ENCODE measurements at places on chromosomes 2 and 18.

DNA sequence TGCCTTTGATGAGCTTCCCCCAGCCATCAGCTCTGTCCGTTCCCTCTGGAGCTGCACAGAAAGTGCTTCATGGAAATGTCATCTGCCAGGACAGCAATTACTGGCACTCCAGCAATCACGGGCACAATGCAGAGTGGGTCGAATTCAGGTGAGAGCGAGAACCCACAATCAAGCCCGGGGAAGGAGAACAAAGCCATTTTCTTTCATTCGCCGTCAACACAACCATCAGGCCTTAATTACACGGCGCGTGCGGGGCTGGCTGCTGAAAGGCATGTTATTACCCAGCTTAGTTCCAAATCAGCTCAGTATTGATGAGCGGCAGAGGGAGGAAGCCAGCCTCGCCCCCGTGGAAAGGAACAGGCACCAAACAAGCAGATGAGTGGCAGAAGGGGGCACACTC, 143.9 kb downstream of the MYT1L start:
- DNase-seq, result peak; percentile 66

GRCh38 chr2:223232896-223233295, 180.9 kb downstream of the KCNE4 start:
- no peak for DNase-seq

DNA sequence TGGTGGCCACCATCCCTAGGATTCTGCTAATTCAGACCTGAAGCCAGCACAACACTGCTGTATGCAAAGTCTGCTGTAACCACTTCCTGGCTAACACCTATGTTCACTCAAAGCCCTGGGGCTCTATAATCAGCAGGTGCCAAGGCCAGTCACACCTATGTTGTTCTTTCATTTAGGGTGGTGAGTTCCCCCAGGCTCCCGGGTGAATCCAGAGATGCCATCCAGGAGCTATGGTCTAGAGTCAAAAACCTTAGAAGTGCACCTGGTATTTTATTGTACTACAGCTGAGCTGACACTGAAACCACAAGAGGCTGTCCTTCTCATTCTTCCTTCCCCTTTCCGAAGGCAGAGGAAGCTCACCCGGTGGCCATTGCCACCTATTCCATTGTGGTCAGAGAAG, 46.2 kb upstream of the CCDC141 start:
- no peak for DNase-seq

DNA sequence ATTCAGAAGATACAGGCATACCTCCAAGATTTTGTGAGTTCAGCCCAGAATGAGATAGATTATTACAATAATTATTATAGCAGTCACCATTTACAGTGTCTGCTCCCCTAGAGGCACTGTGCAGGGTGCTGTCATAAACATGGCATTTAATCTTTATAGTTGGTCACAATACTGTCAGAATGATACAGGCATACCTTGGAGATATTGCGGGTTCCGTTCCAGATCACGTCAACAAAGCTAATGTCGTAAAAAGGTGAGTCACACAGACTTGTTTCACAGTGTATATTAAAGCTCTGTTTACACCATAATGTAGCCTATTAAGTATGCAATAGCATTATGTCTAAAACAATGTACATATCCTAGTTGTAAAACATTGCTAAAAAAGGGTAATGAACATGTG, 45.6 kb downstream of the ZRANB3 start:
- DNase-seq, result no peak

- no peak for DNase-seq
Observed at GRCh38 chr2:224630659-224631550, 45.7 kb upstream of the CUL3 start.

DNA sequence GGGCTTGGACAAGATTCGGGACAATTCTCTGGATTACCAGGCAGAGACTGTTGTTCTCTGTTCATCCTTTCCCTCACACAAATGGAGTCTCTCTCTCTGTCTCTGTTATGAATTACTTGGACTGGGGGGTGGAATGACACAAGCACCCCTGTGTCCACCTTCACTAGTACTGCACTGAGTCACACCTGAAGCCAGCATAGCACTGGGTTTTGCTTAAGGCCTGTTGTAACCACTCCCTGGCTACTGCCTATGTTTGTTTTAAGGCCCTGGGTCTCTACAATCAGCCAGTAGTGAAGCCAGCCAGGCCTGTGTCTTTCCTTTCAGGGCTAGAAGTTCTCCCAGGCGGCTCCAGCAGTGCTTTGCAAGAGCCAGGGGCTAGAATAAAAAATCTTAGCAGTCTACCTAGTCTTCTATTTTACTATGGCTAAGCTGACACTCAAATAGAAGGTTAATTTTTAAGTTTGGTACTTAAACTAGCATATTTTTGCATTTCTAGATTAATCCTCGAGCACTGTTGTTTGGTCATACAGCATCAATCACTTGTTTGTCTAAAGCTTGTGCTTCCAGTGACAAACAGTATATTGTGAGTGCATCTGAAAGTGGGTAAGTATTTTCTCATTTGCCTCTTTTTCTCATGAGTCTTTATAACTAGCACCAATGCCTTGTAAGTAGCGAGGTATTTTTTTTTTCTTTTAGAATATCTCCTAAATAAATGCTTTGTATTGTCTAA, 27.8 kb downstream of the WDR7 start:
- DNase-seq, result no peak

- no peak for DNase-seq
Observed at GRCh38 chr18:79258447-79258846, 137.3 kb upstream of the NFATC1 start.

DNA sequence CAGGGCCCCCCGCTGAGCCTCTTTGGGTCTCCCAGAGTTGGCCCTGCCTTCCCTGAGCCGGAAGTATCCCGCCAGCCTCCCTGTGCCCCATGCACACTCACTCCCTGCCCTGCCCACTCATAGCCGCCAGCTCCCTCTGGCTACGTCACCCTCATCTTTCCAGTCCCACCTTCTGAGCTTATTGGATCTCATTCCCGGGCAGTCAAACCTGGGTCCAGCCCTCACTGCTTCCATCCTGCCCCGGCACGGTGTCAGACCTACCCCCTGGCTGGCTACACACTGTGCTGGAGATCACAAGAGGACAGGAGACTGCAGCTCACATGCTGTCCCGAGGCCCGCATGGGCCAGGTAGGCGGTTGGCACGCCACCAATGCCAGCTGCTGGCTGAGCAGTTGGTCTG, 147.2 kb downstream of the ASB1 start:
- no peak for DNase-seq

DNA sequence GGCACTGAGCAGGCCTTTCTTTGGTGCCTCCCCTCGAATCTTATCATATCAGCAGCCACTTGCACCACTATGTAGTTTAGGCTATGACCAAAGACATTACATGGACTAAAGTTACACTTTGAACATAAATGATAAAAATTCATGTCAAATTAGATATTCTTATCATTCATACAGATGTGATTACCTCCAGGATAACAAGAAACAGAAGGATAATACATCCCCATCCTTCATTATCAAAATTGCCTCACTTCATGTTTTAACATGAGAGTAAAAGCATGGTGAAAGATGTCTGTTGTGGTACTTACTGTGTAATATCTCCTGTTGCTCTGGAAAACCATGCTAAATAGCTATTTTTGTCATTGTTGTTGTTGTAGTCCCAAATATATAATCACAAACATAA, 230.8 kb upstream of the RND3 start:
- no peak for DNase-seq

GRCh38 chr18:60266558-60266957, 106.0 kb downstream of the MC4R start:
- DNase-seq, result no peak

GRCh38 chr2:162747021-162747420, 91.5 kb downstream of the KCNH7 start:
- no peak for DNase-seq

- DNase-seq, result no peak
Observed at GRCh38 chr2:230602562-230603230, 109.9 kb upstream of the CAB39 start.

GRCh38 chr2:186129767-186130581, 356.1 kb upstream of the ZC3H15 start:
- DNase-seq, result no peak

DNA sequence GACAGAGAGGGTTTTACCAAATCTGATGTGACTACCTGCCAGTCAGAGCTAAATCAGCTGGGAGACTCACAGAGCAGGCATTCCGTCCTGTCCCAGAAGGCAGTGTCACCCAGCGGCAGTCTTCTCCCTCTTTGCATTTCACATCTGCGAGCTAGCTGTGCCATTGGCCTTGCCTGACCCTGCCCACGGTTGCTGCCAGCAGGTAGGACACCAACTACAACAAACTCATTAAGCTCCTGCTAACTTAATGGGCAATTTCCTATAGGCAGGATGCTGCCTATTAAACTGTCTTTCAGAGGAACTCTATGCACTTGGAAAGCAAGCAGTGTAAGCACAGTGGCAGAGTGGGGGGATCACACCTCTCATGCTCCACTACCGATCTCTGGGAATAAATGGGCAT, 116.4 kb upstream of the CAPN13 start:
- no peak for DNase-seq

GRCh38 chr2:10918661-10919409, 7.1 kb downstream of the KCNF1 start:
- DNase-seq, result no peak

DNA sequence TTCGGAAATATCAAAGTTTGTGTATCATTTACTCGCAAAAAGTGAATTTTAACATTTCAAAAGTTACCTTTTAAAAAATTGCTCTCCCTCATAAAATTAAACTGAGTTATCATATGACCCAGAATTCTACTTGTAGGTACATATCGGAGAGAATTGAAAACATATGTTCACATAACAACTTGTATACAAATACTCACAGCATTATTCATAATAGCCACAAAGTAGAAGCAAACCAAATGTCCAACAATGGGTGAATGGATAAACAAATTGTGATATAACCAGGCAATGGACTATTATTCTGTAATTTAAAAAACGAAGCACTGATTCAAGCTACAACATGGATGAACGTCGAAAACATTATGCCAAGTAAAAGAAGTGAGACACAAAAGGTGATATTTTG, 412.0 kb upstream of the TCF4 start:
- no peak for DNase-seq

DNA sequence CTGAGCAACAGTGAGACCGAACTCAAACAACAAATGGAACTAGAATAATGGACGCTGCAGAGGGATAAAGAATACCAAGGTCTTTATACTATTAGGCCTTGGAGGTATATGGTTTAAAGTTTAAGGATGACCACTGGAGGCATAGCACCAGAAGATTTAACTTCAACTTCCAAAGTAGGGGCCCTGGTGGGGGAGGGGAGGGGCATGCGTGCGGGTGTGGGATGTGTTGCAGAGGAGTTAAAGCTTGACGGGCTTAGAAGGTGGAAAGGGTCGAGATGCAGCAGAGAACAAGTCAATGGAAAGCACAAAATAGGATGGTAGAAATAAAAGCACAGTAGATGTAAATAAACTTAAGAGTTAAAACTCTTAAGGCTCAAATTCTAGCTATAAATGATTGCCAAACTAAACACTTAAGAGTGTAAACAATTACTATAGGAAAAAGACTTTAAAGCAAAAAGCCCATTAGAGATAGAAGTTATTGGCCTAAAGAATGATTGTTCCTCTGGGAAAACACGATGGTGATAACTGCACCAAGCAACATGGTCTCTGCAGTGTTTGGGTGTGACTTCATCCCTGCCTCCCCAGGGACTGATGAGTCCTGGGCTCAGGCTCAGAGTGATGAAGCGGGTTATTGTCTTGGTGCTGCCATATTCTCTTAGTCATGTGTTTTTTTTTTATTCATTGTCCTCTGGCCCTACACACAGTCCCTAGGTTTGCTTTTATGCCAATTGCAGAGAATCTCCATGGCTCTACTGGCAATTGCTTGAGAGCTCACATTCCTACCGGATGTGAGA, 13.0 kb downstream of the RRM2 start:
- DNase-seq, result no peak

DNA sequence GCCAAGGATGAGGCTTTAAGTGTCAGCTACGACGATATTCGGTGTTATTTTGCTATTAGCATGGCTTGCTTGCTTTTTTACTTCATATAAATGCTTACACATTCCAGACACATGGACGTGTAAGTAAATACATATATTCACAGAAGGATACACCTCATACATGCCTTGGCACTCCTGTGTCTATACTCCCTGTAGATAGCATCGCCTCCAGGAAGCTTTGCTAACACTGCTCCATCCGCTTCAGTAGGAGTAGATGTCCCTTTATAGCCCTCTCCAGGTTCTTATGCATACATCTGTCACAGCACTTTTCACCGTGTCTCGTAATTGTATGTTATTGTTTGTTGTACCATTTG, 27.5 kb upstream of the KCTD1 start:
- DNase-seq, result no peak

DNA sequence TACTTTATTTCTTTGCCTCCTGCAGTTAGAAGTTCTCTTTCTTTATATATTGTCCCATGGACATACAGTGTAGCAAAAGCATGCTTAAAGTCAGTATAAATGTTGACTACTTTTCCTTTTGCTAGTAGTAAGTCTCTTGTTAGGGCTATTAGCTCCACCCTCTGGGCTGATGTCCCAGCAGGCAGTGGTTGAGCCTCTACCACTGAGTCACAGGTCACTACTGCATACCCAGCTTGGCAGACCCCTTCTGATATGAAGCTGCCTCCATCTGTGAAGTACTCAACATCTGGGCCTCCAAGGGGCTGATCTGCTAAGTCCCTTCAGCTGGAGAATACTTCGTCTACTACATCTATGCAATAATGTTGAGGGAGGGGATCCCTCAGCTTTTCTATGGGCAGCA, 61.0 kb upstream of the SLC35G4 start:
- no peak for DNase-seq

DNA sequence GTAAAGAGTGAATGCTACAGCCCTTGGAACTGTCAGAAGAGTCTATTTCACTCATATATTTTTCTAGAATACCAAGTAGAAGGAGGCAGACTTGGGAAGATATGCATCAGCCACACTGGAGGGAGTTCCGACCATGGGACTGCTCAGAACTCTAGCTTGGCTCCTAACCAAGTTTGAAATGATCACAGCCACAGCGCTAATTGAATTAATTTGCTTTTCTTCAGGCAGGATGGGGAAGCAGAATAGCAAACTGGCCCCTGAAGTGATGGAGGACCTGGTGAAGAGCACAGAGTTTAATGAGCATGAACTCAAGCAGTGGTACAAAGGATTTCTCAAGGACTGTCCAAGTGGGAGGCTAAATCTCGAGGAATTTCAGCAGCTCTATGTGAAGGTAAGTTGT, 51.4 kb downstream of the VSNL1 start:
- DNase-seq, result no peak

DNA sequence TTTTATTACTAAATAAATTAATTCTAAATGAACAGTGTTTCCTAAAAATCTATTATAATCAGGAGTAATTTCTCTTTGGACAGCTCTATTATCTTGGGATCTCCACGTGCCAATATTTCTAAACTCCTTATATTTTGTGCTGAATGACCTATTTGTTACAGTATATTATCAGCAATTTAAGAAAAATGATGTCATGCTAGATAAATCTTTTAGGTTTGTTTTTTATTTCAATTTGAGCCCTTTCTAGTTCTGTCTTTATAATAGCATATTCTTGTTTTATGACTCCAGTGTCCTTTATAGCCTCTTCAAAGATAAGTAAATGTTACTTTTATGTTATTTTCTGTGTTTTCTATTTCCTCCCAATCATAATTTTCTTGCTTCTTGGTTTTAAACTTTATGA, 269.2 kb downstream of the CCDC102B start:
- DNase-seq, result no peak

GRCh38 chr2:150640039-150640438, 152.6 kb upstream of the RND3 start:
- no peak for DNase-seq
